ENCODE measurements at places on chromosomes 3 and 15.

DNA sequence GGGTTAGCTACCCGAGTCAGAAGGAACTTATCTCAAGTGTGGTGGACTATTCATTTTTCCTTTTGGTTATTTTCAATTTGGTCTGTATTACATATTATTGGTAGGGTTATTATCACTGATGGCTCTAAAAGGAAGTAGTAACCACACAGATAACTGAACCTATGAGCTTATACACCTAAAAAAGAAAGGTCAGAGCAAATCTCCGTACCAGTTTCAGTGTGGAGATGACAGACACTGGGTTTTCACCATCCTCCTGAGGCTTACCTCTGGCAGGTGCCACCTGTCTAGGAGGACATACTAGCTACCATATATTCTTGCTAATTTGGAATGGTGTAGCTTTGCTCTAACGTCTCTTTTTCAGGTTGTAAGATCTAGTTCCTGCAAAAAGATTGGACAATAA lies 10.2 kb downstream of the GAP43 start:
- no peak for DNase-seq

DNA sequence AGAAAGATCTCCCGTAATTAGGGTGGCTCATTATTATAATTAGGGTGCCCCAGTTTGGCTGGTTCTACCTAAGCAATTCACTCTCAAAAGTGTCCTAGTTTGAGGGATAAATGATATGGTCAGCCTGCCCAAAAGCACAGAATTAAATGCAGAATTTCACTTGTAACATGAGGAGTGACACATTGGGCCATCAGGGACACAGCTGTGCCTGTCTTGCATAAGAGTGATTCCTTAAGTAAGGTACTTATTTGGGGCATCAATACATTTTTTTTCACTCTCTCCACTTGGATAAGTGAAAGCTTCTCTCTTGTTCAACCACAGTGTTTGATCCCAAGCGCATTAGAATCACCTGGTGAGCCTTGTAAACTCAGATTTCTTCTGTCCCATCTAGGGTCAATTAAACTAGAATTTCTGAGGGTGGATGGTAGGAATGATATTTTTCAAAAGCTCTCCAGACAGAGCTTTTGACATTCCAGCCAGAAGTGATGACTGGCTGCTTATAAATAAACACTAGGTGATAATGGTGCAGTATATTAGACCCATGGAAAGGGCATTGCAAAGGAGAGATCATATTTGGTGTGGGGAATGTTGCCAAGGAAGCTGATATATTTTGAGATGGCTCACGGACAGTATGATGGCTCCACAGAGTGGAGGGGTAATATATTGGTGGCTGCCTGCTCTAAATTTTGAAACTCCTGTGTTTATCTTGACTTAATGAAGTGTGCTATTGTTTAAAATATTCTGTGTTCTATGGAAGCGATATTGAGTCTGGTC lies 458.1 kb upstream of the RASGRP1 start:
- DNase-seq, result no peak

DNA sequence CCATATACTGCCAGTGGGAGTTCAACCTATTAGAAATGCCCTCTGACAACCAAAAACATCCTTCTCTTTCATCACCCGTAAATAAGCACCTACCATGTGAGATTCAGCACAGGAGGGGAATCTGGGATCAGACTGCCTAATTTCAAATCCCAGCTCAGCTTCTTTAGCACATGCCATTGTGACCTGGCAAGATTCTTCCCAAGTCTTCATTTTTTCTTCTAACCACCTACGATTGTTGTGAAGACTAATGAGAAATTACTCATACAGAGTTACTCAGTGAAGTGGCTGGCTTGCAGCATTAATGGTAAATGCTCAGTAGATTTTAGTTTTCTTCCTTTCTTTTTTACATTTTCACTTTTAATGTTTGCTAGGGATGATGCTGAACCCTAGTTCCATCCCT lies 176.7 kb downstream of the PDZRN3 start:
- no peak for DNase-seq

- DNase-seq, result peak; percentile 54
Observed at GRCh38 chr3:100637197-100637631, 27.8 kb downstream of the ADGRG7 start.

- DNase-seq, result no peak
Observed at GRCh38 chr15:90691369-90691768, 25.8 kb upstream of the BLM start.

- peak; percentile 73 for DNase-seq
Observed at GRCh38 chr3:107992976-107993684, 97.7 kb downstream of the CD47 start.

DNA sequence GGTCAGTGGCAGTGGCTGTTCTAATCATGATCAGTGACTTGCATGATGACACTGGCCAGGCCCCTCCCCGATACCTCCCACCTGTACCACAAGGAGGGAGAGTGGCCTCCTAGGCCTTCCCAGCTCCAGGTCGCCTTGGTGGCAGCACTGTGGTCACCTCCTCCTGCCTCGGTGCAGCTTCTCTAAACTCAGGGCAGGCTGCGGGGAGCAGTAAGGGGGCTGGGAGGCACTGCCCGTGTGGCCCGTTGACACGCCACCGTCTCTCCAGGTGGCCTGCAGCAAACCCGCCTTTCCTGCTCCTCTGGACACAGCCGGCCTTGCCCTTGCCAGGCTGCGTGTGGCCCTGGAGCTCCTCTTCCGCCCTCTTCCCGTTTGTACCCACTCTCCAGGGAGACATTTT lies 184.1 kb downstream of the XXYLT1 start:
- no peak for DNase-seq

- DNase-seq, result no peak
Observed at GRCh38 chr3:170044795-170045244, 7.0 kb downstream of the GPR160 start.

- DNase-seq, result no peak
Observed at GRCh38 chr15:85825719-85826118, 31.0 kb upstream of the KLHL25 start.

GRCh38 chr3:128107834-128108233 lies 15.8 kb downstream of the RUVBL1 start:
- no peak for DNase-seq

GRCh38 chr3:193910310-193910709 lies 225.6 kb upstream of the HES1 start:
- no peak for DNase-seq

DNA sequence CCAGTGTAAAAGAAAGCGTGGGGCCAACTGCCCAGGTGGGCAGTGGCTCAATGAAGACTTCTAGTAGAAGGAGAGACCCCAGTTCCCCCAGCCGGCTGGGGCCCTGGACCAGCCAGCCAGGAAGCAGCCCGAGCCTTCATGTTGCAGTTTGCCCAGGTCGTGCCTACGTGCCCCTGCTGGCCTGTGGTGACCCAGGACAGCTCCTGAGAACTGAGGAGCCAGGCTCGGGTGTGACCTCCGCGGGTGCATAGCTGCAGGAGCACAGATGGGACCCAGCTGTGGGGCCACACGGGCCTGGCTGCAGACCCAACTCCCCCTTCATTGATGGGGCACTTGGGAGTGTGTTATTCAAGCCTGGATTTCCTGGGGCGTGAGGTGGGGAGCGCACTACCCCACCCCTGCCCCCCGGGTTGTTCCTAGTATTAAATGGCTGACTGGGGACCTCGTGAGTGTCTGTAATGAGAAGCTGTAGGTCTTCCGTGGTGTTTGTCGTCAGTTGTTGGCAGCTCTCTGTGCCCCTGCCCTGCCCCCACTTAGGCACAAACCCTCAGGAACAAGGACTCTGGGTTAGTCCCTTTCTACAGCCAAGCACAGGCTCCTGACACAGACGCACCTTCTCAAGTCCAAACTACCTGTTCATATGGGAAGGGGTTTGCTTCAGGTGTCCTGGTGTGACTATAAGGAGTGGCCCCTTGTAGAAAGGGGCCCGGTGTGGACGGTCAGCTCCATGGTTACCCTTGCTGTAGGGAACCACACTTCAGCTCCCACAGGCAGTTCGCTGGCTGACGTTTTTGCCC lies 39.1 kb downstream of the IDH2 start:
- DNase-seq, result no peak

DNA sequence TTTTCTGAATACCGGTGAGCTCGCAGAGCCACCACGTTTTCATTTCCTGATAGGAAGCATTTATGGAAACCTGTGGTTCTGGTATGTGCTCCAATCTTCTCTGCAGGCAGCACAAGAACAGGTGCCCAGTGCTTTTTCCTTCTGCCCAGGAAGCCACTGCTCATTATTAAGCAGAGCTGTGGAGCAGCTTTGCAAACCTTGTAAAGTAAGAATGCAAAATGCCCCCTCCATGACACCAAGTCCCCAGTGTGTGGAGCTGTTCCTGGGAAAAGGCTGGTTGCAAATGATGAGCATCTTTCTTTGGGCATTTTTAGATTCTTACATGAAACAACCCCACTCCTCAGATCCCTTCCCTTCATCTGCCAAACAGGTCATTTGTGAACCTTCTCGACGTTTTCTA lies 65.7 kb upstream of the MRPL3 start:
- DNase-seq, result no peak

DNA sequence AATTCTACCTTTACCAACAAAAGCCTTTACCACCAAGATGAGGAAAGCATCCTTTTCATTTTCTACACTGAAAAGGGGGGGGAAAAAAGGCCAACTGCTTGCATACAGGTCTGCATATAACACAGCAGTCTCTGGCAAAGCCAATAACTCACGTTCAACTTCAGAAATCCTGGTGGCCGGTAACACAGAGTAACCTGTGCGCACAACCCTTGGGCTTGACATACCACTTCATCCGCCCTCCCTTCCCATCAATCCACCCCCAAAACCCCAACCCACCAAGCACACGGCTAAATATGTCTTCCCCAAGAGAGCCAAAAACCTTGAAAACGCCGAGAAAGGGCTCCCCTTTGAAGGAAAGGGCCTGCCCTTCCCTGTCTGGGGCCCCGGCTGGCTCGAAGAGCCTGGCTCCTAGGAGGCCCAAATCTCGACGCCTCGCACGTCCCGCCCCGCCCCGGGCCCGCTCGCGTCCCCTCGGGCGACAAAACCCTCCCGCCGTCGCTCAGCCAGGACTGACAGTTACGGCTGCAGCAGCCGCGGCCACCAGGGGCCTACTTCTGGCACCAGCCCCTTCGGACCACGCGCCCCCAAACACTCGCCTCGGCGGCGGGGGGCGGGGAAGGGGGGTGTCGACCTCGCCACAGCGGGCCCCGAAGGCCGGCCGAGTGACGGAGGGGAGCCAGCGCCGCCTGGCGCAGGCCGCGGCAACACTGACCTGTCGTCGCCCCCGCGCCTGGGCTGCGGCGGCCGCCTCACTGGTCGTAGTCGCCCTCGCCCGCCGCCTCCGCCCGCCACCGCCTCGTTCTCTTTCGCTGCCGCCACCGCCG lies 835 bp downstream of the UBE3A start:
- DNase-seq, result peak; percentile 58

DNA sequence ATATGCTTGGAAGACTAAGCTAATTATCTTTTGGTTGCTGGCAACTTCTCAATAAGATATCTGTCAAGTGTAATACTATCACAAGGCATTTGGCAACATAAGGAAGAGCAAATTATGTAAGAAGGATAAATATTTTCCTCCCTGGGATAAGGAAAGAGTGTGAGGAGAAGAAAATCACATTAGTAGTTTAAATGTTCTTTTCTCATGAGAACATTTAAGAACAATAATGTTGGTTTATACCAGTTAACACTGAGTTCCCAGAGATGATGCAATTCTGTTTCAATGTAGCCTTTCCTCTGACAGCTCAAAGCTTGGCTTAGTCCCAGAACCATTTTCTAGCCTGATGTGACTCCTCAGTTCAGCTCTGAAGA lies 66.1 kb upstream of the NPHP3 start:
- DNase-seq, result peak; percentile 15

DNA sequence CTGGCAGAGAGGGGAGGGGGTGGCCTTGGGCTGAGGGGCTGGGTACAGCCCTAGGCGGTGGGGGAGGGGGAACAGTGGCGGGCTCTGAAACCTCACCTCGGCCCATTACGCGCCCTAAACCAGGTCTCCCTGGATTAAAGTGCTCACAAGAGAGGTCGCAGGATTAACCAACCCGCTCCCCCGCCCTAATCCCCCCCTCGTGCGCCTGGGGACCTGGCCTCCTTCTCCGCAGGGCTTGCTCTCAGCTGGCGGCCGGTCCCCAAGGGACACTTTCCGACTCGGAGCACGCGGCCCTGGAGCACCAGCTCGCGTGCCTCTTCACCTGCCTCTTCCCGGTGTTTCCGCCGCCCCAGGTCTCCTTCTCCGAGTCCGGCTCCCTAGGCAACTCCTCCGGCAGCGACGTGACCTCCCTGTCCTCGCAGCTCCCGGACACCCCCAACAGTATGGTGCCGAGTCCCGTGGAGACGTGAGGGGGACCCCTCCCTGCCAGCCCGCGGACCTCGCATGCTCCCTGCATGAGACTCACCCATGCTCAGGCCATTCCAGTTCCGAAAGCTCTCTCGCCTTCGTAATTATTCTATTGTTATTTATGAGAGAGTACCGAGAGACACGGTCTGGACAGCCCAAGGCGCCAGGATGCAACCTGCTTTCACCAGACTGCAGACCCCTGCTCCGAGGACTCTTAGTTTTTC lies 4.9 kb downstream of the ISL2 start:
- DNase-seq, result no peak

DNA sequence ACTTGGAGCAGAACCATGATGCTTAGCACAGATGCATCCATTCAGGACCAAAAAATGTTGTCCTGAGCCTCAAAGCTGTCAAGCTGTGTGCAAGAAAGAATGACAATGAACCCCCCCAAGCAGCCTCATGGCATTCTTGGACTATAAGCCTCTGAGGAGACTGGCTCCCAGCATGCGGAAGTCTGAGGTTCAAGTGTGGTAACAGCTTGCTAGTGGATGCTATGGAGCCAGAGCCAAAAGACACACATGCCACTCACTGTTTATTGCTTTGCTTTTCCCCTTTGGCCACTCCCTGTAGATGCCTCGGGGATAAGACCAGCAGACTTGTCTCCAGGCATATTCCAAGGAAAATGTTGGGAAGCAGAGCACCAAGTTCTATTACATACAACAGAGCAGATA lies 38.2 kb upstream of the SNRK start:
- no peak for DNase-seq

DNA sequence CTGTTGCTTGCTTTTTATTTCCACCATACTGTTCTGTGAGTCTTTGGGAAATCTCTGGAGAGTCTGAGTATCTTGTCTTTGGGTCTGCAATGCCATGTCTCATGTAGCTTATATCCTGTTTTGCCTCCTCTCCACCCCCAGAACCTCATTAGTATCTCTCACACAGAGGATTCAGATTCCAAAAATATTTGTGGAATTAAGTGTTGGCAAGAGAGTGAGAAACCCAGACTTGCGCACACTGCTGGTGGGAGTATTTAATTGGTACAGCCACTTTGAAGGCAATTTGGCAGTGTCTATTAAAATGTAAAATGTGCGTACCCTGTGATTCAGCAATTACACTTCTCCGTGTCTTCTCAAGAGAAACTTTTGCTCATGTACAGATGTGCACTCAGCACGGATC lies 68.6 kb downstream of the ZNF621 start:
- no peak for DNase-seq

DNA sequence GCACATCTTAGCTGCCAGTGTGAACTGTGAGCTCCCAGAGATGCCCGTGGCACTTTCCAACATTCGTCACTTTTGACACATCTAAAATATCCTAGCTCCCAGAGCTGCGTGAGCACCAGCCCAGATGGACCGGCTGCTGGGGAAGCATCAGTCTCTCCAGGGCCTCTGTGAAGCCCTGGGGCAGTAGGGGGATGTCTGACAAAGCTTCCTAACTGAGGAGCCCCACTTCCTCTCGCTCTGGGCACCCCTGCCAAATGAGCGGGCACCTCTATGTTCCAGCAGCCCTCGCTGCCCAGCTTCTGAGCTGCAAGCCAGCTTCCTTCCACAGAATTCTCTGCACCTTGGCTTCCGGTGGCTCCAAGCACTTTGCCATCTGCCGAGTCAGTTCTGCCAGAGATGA lies 91.1 kb downstream of the LIPC start:
- DNase-seq, result no peak

All from ELR (cell line).